ENCODE measurements at places on chromosomes 3 and 15. TPM values are rescaled to one million over a fixed set of nuclear protein-coding genes. Genes with fewer than 3 reads are reported as not detected.

The SPPL2A gene
- total RNA-seq = 80.1 TPM

The MESD gene
- 30.5 TPM for total RNA-seq

The MYEF2 gene
- 54.8 TPM for total RNA-seq

The LTK gene
- 0.21 TPM for total RNA-seq

The SLC22A14 gene
- total RNA-seq = not detected

The STRIT1 gene
- total RNA-seq = not detected

The PXYLP1 gene
- total RNA-seq = 1.7 TPM

The AHSG gene
- total RNA-seq = not detected

The TLR9 gene
- not detected for total RNA-seq

The CAMK2N2 gene
- not detected for total RNA-seq

The TNFAIP8L3 gene
- 38.3 TPM for total RNA-seq

The TRPC1 gene
- total RNA-seq = 5.9 TPM

The ARPIN gene
- 18.7 TPM for total RNA-seq

The NANOGP8 gene
- not detected for total RNA-seq

The PLSCR4 gene
- 81.5 TPM for total RNA-seq

The CCDC9B gene
- 47.3 TPM for total RNA-seq

The GLDN gene
- total RNA-seq = not detected

The DET1 gene
- 5.2 TPM for total RNA-seq

The SETMAR gene
- total RNA-seq = 15.4 TPM

The TIMP4 gene
- 0.40 TPM for total RNA-seq

The PRR20G gene
- not detected for total RNA-seq

The WDR93 gene
- total RNA-seq = not detected

The GAP43 gene
- not detected for total RNA-seq

The LEKR1 gene
- total RNA-seq = 0.21 TPM

The PCYT1A gene
- total RNA-seq = 65.5 TPM

The CCR4 gene
- total RNA-seq = not detected

The STRA6 gene
- total RNA-seq = not detected

The ZNF660 gene
- total RNA-seq = 1.5 TPM

The PARP16 gene
- total RNA-seq = 6.3 TPM

The ST3GAL6 gene
- total RNA-seq = 17.7 TPM

The SIDT1 gene
- not detected for total RNA-seq

The C2CD4B gene
- total RNA-seq = 28.4 TPM

The ADGRG7 gene
- total RNA-seq = not detected

The FAM107A gene
- 10.7 TPM for total RNA-seq

The ITIH4 gene
- total RNA-seq = 2.4 TPM

All from endothelial cell of umbilical vein (primary cell).